Stimulated activated CD8-positive, alpha-beta memory T cell treated with anti-CD3 and anti-CD28 coated beads, Interleukin-7, amount 100 ng/mL, for 4 hours (primary cell): ENCODE measurements at places on chromosomes 7 and 10.

- DNase-seq = peak; percentile 34
These were observed 11.8 kb upstream of the CAMK2G start for GRCh38 chr10:73886085-73886529.

- DNase-seq = no peak
These were observed 54.6 kb downstream of the ARL4A start for GRCh38 chr7:12741951-12742575.

DNA sequence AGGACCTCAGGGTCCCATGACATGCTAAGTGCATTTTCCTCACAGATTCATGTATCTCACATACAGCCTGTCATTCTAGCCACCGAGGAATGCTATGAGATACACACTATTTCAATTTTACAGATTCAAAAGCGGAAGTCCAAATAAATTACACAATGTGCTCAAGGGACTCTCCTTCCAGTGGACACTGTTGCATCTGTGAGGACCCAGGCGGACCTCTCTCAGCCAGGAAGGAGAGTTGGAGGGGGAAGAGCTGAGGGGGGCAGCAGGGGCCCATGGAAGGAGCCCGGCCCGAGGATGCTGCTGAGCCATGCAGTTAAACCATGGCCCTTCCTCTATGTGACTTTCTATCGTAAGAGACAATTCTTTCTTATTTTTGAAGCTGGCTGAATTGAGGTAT is 93.6 kb downstream of the VOPP1 start:
- no peak for DNase-seq

DNA sequence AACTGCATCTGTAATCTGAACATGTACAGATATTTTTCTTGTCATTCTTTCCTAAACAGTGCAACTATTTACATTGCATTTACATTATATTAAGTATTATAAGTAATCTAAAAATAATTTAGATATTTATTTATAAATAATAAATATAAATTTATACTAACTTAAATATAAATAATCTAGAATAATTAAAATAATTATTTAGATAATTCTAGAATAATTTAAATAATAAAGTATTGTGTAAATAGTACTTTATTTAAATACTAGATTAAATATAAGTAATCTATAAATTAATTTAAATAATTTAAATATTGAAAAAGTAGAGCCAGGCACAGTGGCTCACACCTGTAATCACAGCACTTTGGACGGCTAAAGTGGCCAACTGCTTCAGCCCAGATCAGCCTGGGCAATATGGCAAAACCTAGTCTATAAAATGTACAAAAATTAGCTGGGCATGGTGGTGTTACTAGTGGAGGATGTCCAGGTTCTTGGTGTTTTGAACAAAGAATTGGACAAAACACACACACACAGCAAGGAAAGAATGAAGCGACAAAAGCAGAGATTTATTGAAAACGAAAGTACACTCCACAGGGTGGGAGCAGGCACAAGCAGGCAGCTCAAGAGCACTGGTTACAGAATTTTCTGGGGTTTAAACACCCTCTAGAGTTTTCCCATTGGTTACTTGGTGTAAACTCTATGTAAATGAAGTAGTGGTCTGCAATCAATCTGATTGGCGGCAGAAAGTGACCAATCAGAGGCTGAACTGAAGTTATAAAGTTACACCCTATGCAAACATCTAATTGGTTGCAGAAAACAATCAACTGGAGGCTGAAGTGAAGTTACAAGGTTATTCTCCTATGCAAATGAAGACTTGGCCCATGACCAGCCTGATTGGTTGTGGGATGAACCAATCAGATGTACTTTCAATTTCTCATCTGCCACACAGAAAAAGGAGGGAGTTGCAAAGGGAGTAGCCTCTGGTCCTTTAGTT is 100.2 kb upstream of the SP4 start:
- no peak for DNase-seq

- DNase-seq = no peak
These were observed 25.8 kb downstream of the TES start for GRCh38 chr7:116236020-116236630.

- DNase-seq = no peak
These were observed 599.2 kb downstream of the KCNMA1 start for GRCh38 chr10:77038407-77038806.

- no peak for DNase-seq
These were observed 70.2 kb upstream of the ITGA8 start for GRCh38 chr10:15789793-15790525.

DNA sequence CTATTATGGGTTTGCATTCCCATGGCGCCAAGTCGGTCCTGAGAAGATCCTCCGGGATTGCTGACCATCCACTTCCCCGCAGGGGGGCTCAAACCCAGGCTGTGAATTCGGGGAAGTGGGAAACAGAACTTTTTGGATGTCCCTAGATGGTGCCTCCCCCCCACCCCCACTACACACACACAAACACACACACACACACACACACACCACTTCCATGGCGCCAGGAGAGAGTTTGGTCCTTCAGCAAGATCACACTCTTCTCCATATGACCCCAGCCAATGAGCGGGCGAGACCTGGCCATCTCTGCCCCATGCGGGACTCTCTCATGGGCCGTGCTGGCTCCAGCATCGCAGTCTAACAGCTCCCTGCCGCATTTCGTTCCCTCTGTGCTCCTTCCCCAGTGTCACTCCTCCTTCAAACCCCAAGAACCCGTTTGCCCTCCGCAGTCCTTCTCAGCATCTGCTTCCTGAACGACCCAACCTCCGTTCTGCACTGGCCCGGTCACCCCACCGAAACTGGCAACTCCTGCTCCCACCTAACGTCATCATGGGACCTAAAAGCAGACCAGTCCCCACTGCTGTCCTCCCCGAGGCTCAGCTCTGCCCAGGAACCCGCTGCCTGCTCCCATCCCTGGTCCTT is 32.1 kb upstream of the TNRC18 start:
- DNase-seq = no peak

DNA sequence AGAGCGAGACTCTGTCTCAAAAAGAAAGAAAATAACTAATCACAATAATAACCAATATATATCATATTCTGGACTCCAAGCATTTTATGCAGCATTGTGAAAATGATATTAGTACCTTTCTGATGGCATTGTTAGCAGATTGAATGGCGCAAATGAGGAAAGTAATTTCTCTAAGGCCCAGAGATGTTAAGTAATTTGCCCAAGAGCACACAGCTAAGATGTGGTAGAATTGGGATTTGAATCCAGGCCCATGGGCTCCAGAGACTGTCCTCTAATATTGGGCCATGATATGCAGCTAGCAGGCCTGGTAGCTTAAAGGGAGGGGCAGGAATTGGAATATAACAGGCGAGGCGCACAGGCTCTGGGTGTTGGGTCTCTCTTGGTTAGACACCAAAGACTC is 44.1 kb downstream of the ZNF503 start:
- no peak for DNase-seq

GRCh38 chr7:149599636-149600206 is 102.1 kb upstream of the ZNF746 start:
- DNase-seq = no peak

GRCh38 chr10:83764666-83765065 is 374.6 kb upstream of the GHITM start:
- DNase-seq = no peak

DNA sequence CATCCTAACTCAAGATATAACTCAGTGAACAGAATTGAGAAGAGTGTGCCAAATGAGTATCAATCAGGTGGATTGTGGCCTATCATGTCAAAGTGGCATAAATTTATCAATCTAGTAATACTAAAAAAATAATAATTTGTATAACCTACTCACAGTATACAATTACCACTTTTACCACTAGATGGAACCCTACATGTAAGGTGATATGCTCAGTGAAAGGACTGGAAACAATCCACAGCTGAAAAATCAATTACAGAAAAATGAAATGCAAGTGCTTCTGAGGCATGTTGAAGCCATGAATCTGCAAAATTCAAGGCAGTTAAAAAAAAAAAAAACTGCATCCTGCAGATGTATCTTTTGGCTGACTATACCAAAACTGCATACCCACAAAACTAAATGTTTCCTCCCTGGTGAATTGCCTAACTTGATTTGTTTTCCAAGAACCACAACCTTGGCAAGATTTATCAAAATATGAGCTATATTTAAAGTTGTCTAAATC is 13.9 kb downstream of the ARHGAP19 start:
- no peak for DNase-seq

DNA sequence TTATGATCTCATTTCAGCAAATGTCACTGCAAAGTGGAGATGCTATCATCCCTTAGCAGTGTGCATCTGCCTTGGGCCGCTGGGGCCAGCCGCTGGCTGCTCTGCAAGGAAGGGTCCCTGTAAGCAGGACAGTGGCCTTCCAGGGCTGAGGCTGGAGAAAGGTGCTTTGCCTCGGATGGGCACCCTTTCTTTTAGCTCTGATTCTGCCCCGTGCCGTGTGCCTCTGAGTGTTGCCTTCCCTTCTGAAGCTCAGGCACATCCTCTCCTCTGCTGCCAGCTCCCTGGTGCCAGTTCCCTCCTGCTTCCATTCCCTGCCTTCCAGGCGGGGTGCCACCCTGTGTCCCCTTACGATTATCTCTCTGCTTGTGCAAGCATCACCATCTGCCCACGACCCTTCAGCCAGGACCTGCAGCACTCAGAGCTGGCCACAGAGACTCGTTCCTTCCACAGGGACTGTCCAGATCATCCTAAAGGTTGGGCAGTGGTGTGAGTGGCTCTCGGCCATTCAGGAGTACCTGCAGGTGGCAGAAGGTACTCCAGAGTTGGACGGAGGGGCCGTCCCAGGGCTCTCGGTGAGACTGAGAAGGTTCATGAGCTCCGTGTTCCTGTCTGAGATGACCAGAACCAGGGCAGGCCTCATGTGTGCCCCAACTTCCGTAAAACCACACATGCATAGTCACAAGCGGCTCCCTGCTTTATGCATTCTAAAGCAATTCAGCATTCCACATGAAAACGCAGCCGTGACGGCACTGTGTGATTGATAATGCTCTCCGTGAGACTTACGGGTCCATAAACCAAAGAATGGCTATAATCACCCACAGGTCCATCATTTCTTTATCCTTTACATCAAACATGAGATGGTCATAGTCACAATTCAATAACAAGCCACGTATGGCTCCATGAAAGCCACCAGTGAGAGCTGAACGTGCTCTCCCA is 371.4 kb downstream of the DNAJB6 start:
- DNase-seq = no peak

- no peak for DNase-seq
These were observed 100.1 kb downstream of the FOXL3 start for GRCh38 chr7:389911-390601.

GRCh38 chr7:130904031-130904757 is 170.2 kb upstream of the KLF14 start:
- no peak for DNase-seq

DNA sequence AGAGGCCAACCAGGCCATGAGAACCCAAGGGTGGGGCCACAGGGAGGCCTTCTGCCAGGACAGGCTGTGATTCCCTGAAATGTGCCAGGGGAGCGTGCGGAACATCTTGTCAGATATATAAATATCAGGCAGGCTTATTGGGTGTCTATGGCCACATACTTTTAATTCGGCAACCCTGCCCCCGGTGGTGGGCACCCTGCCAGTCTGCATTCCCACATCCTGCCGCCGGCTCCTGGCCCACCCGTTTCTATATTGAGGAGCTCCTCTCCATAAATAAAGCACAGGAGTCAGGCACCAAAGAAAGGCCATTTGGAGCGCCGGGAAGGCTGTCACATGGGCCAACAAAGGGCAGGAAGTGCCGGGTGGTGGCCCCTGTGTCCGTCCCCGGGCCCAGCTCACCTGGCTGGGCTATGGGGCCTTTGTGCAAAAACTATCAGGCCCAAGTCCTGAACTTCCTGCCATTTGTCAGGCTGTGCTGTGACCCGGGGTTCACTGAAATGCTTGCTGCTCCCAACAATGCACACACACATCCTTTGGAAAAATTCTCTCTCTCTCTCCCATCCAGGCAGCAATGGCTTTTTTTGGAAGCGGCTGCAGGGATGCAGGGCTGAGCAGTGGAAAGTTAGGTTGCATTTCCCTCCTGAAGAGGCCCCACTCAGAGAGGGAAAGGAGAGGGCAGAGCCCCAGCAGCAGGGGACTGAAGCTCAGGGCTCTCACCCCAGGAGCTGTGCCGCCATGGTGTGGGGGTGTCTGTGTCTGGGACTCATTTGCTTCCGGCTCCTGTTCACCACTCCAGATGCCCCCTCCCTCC is 25.0 kb upstream of the PODXL start:
- DNase-seq = no peak

GRCh38 chr10:72601144-72601543 is 24.7 kb downstream of the MICU1 start:
- DNase-seq = no peak

- no peak for DNase-seq
These were observed 90.5 kb downstream of the RPS24 start for GRCh38 chr10:78124167-78124566.

DNA sequence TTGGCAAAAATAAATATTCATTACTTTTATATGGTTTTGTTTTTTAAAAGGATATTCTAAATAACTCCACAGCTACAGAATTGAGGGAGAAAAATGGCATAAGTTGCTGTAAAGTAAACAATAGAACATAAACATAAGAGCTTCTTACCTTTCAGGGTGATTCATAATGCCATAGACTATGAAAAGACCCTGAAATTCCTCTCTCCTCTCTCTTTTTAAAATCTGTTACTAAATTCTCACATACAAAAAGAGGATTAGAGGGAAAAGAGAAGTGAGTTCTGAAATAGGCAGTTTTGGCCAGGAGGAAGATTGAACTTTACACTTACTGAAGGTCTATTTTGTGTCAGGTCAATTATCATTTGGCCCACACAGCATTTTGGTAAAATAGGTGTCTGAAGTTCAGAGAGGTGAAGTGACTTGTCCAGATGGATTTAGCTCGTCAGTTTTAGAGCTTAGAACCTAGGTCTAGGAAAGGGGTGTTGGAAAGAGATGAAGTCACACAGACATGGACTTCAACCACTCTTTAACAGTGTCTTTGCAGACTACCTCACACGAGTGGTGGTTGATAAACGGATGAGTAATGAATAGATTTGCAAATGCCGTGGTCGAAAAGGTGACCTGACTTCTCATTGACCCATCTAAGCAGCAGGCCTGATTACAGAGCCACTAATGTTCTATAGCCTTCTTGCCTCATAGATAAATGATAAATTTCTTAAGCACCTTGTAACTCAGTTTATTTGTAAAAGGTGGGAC is 190.6 kb upstream of the CCDC6 start:
- no peak for DNase-seq

- DNase-seq = no peak
These were observed 70.4 kb downstream of the FAM185A start for GRCh38 chr7:102819151-102819550.

DNA sequence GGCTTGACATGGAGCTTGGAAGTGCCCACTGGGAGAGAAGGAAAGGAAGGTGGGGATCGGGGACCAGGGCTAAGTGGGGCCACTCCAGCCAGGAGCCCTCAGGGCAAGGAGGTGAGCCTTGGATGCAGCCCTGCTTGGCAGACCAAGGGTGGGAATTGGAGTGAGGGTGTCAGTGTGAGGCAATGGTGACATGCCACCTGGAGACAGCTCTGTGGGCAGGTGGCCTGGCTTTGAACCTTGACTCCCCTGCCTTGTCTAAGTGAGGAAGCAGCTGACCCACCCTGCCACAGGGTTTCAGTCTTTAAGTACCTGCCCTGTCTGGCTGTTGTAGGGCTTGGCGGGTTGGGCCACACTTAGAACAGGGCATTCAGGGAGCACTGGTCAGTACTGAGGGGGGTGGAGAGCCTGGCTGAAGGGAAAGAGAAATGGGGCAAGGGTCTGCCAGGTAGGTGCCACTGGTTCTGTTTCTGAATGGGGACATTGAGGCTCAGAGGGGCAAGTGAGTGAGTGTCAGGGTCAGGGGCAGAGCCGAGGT is 4.8 kb downstream of the RAMP3 start:
- no peak for DNase-seq

- no peak for DNase-seq
These were observed 52.3 kb downstream of the RBM20 start for GRCh38 chr10:110696436-110696835.

- DNase-seq = peak; percentile 71
These were observed 656 bp upstream of the CNNM2 start for GRCh38 chr10:102917314-102917961.

GRCh38 chr7:77465256-77465655 is 49.1 kb upstream of the GSAP start:
- no peak for DNase-seq
